ENCODE measurements at places on chromosomes 7 and 10.

DNA sequence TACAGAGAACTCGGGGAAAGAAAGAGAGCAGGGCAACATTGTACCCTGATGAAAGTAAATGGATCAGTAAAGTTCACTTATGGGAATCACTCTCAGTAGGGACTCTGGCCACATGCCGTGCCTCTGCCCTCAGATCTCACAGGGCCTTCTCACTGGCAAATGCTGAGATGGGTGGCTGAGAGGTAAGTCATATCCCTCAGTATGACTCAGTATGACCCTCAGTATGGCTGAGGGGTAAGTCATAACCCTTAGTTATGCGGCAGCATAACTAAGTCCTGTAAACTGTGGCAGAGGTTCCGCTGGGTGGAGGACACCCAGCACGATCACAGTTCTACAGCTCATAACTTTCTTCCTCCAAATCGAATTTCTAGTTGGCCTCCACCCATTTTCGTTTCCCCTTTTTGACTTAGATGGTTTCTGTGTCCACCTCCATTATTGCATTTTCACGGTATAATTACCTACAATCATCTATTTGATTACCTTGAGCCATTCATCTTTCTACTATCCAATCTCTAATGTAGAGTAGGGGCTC is 26.5 kb upstream of the WNT16 start:
- DNase-seq, result no peak

- DNase-seq, result no peak
These were observed 435.8 kb downstream of the EXOC4 start for GRCh38 chr7:133688483-133689239.

- DNase-seq, result no peak
These were observed 4.9 kb upstream of the INSIG1 start for GRCh38 chr7:155292680-155293226.

GRCh38 chr7:82562716-82563404 is 119.3 kb upstream of the CACNA2D1 start:
- no peak for DNase-seq

GRCh38 chr10:112136486-112137153 is 46.9 kb downstream of the GPAM start:
- no peak for DNase-seq

DNA sequence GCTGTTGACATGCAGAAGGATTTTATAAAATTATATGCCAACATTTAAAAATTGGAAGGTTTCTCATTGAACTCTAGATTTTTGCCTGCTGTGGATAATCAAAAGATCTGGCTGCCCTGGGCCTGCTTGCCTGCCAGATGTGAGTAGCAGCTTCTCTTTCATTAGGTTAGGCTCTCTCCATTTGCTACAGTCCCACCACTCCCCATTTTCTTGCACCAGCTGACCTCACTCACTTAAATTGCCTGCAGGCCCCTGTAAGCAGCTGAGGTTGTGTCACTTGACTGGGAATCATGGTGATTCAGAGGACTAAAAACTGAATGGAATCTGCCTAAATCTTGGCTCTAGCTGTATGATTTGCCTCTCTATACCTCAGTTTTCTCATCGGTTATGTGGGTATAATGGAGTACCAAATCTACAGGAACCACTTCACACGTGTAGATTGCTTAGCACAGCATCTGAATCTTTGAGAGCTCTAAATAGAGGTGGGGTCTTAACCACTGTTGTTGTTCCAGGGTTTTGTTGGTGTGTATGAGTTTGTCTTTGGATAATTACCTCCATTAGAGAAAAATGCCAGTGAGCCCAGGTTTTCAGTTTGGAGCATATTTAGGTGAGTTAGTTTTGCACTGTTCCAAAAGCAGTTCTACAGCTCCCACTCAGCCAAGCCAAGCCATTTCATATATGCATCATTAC is 18.6 kb upstream of the RAPGEF5 start:
- no peak for DNase-seq

GRCh38 chr7:134767520-134768168 is 11.8 kb upstream of the CALD1 start:
- DNase-seq, result no peak

- no peak for DNase-seq
These were observed 105.7 kb downstream of the FOXL3 start for GRCh38 chr7:395643-396042.

GRCh38 chr10:51092402-51092801 is 18.1 kb downstream of the PRKG1 start:
- no peak for DNase-seq

DNA sequence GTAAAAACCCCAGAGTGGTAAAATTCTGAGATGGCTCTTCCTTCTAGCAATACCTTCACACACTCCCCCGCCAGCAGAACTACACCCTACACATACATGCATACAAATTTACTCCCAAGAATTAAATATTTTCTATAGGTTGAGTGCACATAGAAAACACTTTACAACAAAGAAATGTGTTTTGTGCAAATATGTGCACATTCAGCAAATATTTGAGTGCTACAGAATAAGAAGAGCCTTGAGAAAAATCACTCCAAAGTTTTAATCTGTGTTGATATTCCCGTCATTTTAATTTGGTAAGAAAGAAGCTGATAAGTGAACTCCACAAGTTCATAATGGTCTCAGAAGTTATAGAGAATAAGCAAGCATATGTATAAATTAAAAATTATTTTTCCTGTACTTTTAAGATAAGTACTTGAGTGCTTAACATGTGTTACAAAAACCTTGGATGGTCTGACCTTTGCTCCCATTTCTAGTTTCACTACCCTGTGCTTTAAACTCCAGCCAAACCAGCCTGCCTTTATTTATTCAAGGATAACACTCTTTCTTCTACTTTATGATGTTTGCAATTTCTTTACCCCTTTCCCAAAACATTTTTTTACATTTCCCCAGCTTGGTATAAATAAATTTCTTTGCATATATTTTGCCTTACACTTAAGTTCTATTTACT is 733.5 kb upstream of the LRRTM3 start:
- DNase-seq, result no peak

DNA sequence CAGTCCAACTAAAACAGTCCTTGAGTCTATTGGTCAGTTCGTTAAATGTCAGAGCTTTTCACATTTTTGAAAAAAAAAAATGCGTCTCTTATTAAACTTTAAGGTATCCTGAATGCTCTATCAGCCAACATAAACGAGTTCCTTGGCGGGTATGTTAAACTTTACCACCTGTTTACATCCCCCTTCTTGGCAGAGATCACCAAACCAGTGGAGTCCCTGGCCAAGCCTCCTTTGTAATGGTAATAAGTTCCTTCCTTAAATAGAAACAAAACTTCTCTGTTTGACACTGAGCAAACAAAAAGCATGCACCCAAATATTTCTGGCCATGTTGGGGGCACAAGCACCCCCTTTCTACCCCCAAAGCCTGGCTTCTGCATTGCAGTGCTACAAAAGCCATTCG is 3.2 kb downstream of the TRIL start:
- DNase-seq, result no peak

DNA sequence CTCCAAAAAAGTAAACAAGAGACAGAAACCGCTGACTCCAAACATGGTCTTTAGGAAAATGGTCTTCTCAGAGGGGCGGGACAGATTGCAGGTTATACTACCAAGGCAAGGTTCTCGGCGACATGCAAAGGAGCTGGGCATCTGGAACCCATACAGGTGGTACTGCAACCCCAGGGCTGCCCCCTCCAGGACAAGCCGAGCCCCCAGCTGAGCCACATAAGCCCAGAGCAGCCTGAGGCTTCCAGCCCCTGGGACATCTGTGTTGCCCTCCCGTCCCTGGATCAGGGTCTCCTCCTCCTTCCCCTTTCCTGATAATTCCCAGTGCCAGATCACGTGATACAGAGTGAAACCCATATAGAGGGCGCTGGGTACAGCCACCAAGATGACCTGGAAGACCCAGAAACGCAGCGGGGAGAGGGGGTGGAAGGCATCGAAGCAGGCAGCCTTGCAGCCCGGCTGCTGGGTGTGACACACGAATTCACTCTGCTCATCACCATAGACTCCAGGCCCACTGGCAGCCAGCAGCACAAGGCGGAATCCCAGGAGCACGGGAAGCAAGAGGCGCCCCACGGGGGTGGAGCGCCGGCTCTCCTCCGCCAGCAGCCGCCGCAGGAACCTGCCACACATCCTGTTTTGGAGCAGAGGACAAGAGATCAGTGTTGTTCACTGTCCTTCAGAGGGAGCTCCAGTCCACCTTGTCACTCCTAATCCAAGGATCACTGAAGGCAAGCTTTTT is at the start of gene GJC3:
Gene GJC3 (minus strand): TSS at position 627 of the 736 bp plus-strand sequence. CDS start 0 bp downstream, at position 627.
- no peak for DNase-seq

- no peak for DNase-seq
These were observed 18.8 kb downstream of the SORBS1 start for GRCh38 chr10:95542330-95542729.

- no peak for DNase-seq
These were observed 98.0 kb downstream of the SPAG6 start for GRCh38 chr10:22443175-22443901.

DNA sequence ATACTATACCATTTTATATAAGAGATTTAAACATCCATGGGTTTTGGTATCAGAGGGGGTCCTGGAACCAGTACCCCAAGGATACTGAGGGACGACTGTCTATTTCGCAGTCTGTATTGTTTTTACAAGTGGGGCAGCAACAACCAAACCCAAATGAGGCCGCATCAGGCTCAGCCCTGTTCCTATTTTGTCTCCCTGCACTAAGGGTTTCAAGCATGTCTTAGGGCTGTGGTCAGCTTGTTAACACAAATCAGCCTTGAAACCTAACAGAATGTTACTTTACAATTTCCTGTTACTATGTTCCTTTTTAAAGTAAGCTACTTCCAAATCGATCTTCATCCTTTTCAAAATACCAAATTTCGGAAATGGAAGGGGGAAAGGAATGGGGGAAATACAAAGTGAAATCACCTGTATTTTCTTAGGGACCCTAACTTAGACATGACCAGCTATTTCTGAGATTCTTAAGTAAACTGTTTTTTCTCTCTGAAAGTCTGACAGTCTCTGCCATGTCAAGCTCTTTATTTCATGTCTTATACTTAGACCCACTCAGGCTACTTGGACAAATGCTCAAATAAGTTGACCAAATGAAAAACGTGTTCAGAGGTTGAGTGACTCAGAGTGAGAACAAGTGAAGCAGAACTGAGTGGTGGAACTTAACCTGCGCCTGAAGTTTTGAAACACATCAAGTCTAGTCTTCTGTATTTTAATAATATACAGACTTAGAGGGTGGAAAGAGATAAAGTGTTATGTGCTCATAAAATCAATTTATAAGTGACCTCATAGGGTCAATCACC is 75.8 kb downstream of the C1GALT1 start:
- no peak for DNase-seq

DNA sequence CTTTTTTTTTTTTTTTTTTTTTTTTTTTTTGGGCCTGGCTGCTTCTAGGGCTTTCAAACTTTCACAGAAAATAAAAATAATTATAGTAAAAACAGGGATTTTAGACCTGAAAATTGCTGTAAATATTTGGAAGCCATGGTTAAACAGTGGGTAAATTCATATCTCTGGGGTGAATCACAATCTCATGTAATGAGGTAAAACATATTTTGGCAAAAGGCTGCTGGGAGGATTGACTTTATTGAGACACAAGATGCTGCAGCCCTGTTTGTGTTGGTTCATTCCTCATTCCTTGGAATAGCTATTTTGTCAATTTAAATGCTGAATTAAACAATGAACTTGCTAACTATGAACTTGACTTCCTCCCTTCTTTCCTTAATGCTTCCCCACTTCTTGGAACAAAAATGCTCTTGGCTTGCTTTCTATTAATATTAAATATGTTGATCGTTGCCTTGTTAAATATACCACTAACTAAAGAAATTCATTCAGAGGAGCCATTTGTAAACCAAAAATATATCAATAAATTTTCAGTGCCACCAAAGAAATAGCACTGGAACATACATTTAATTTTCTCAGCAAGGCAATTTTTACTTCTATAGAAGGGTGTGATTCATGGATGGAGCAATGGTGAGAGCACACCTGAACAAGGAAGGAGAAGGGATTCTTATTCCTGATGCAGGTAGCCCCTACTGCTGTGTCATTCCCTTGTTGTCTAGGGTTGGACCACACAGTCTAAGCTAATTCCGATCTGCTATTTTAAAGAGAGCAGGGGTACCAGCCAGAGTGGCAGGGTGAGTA is 24.6 kb downstream of the AGK start:
- DNase-seq, result no peak

DNA sequence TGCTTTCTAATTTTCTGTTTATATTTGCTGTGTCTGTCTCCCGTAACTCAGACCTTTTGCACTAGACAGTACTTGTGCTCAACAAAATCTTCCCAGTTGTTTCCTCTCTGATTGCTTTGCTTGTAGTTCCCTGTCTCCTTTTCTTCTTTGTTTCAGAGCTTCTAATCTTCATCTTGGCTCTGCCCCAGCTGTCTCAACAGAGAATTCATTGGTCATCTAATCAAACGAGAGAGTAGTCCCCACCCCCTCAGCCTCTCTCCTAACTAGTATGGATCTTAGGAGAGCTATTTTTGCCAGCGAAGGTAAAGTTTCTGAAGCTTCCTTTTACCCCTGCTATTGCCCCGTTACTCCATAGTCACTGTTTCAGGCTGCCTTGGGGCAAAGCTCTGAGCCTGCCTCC is 32.8 kb downstream of the SLC26A4 start:
- no peak for DNase-seq

DNA sequence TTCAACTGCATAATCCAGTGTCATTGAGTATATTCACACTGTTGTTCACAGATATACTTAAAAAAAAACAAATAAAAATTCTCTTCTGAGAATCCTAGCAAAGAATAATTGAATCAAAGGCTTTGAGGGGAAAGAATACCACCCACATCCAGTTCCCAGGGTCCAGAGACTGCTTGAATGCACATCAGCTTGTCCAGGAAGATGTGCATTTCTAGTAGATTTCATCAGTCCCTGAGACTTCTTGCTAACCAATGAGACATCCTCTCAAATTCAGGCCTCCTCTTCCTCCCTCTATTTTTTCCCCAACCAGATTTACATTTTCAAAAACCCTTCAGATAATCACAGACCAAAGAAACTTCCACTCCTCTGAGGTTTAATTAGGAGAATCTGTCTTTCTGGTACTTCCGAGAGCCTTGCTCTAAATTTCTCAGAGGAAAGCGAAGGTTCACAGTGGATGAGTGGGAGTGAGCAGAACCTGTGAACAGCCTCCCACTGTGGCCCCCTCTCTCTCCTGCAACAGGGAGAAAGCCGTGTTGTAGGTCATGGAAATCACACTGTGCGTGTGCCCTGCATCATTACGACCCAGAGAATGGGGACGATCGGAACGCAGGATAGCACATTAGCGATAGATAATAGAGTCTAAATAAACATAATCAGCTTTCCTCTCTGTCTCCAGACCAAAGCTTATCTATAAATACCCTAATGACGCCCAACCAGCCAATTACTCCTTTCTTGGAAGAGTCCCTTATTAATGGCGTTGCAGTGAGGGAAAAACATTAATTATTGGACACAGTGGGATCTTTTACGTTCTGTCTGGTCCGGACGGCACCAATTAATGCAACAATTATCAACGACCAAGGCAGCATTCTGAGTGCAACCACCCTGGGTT is 212.5 kb downstream of the EMX2 start:
- DNase-seq, result no peak

DNA sequence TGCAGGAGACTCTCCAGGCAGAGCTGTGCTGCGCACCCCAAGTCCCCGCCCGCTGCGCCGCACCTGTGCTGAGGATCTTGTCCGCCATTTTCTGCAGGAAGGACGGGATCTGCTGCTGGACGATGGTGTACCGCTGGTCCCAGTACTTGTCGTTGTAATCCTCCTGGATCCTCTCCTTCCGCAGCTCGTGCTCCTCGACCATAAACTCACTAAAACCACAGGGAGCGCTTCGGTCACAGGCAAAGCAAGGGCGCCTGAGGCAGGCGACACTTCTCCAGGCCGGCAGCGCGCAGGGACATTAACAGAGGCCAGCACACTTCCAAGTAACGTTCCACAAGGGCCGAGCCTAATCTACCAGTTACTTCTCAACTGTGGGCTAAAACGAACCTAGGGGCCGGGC is 13.1 kb upstream of the ADAM8 start:
- no peak for DNase-seq

- no peak for DNase-seq
These were observed 150.2 kb downstream of the NSUN6 start for GRCh38 chr10:18501198-18501597.
